ENCODE measurements at places on chromosomes 1 and 21. TPM values are rescaled to one million over a fixed set of nuclear protein-coding genes. Genes with fewer than 3 reads are reported as not detected.

DNA sequence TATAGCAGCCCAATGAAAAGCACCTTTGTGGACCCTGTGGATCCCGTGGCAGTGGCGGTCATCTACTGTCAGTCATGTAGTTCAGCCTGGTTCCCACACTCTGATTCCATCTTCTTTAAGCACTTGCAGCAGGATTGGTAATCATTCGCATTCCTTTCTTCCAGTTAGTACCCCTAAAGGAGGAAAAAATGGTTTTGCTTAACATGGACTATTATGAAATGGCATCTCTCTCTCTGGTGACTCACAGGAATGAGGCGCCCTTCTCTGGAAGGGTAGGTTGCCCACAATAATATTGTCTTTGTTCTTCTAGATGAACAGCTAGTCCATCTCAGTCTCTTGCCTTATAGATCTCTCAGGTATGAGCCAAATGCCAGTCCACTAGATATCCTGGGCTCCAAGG lies 127.9 kb upstream of the MROH9 start:
- no peak for DNase-seq

HSD3B1 gene
- not detected for total RNA-seq

PADI6 gene
- total RNA-seq = not detected

- no peak for DNase-seq
Measured at GRCh38 chr1:54614563-54614962, 8.8 kb downstream of the FAM151A start.

DNA sequence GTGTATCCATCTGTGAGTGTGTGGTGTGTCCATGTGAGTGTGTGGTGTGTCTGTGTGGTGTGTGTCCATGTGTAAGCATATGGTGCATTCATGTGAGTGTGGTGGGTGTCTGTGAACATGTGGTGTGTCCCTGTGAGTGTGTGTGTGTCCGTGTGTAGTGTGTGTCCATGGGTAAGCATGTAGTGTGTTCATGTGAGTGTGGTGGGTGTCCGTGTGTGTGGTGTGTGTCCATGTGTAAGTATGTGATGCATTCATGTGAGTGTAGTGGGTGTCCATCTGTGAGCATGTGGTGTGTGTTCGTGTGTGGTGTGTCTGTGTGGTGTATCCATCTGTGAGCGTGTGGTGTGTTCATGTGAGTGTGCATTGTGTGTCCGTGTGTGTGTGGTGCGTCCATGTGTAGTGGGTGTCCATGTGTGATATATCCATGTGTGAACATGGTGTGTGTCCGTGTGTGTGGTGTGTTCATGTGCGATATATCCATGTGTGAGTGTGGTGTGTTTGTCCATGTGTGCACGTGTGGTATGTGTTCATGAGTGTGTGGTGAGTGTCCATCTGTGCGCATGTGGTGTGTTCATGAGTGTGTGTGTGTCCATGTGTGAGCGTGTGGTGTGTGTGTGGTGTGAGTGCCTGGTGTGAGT lies 12.3 kb downstream of the SLC19A1 start:
- DNase-seq = peak; percentile 3

DNA sequence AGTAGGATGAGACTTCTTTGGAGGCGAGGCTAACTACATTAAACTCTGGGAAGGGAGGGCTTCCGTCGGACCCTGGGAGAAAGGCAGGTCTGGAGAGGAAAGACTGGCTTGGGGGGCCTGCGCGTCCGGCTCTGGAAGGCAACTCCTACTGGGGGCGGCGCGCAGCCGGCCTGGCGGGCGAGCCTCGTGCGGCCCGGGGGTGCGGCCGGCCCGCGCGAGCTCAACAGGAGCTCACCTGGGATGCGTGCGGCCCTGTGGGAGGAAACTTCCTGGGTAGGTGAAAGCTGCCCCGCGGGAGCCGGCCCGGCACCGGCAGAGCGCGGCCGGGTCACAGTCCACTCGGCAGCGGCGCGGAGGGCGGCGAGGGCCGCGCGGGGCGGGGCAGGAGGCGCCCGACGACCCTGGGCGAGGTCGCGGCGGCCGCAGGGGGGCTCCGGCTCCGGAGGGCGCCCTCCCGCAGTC lies 449 bp downstream of the EPS15 start:
- peak; percentile 74 for DNase-seq

DNA sequence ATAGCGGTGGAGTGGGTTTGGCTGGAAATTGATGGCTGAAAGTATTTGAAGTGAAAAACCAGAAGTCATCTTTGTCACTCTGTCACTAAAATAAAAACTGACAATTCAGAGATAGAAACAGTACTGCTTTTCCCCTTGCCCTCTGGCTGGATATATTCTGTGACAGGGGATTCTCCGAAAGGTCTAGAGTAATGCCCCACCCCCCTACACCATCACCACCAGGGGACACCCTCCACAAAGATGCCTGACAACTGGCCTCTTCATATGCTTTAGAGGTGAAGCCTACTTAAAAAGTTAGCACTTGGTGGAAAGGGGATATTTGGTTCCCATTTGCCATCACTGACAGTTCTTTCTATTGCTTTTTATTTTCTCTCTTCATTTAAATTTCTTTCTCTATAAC lies 73.5 kb downstream of the SGIP1 start:
- no peak for DNase-seq

GRCh38 chr1:42178249-42178648 lies 13.7 kb upstream of the GUCA2A start:
- no peak for DNase-seq

CRYZ gene
- 39.2 TPM for total RNA-seq

- DNase-seq = peak; percentile 67
Measured at GRCh38 chr1:111990026-111990877, 784 bp upstream of the KCND3 start.

GRCh38 chr1:160911441-160911840 lies 26.5 kb upstream of the ITLN1 start:
- DNase-seq = no peak

GRCh38 chr1:53280496-53280895 lies 42.2 kb upstream of the MAGOH start:
- no peak for DNase-seq

DNA sequence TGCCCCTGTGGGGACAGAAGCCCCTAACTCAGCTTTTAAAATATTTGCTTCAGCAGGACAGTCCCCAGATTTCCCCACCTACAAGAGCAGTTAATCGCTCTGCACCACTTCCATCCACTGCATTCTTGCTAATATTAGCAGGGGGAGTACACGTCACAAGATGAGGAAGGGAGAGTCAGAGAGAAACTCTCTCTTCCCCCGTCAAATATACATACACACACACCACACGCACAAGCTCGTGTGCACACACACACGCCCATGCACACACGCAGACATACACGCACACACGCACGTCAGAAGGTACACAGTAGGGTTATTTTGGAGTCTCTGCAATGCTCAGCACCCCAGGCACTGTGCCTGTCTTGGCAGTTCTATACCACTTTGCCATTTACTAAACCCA lies 2.1 kb downstream of the CLCA1 start:
- no peak for DNase-seq

CNIH4 gene
- total RNA-seq = 26.3 TPM

COL11A1 gene
- total RNA-seq = 0.42 TPM

DNA sequence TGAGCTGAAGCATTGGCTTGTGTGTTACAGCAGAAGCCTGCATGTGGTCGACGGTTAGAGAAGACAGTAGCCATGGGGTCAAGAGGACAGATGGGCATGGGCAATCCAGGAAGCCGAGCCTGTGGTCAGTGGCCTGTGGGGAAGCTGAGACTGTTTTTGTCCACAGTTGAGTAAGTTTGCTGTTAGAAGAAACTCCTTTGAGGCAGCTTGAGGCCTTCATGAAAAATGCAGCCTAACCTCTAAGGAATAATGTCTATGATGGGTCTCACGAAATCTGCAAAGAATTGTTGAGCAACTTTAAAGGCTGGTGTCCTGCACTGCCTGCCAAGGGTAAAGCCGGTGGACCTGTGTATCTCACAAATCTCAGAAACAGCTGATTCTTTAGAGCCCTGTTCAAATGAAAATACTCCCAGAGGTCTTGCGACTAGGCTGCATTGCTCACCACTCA lies 322.4 kb downstream of the SETD4 start:
- peak; percentile 40 for DNase-seq

- no peak for DNase-seq
Measured at GRCh38 chr21:36021251-36021837, 39.0 kb downstream of the SETD4 start.

GRCh38 chr21:25732091-25732760 lies 2.5 kb downstream of the ATP5PF start:
- no peak for DNase-seq

KLF17 gene
- not detected for total RNA-seq

LCE2B gene
- not detected for total RNA-seq

GRCh38 chr1:238401144-238401543 lies 510.4 kb upstream of the ZP4 start:
- no peak for DNase-seq

CNR2 gene
- not detected for total RNA-seq

DNA sequence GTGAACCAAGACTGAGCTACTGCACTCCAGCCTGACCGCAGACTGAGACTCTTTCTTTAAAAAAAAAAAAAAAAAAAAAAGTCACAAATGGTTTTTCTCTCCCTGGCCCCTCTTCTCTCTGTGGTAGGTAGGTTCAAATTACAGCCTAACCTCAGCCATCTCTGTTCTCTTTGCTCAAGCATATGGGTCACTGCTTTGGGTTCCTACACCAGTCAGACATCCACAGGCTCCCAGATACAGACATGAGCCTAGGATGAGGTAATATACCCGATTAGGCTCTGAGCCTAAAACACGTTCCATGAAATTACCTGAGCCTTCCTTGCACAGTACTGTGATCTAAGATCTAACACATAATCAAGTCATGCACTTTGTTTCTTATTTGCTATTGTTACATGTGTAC lies 90.5 kb upstream of the JAK1 start:
- DNase-seq = no peak

- DNase-seq = peak; percentile 86
Measured at GRCh38 chr1:116377541-116378529, 4.8 kb downstream of the ATP1A1 start.

All from left ventricle myocardium superior (tissue), 1 donor.